ENCODE measurements at places on chromosomes 1 and 21.

DNA sequence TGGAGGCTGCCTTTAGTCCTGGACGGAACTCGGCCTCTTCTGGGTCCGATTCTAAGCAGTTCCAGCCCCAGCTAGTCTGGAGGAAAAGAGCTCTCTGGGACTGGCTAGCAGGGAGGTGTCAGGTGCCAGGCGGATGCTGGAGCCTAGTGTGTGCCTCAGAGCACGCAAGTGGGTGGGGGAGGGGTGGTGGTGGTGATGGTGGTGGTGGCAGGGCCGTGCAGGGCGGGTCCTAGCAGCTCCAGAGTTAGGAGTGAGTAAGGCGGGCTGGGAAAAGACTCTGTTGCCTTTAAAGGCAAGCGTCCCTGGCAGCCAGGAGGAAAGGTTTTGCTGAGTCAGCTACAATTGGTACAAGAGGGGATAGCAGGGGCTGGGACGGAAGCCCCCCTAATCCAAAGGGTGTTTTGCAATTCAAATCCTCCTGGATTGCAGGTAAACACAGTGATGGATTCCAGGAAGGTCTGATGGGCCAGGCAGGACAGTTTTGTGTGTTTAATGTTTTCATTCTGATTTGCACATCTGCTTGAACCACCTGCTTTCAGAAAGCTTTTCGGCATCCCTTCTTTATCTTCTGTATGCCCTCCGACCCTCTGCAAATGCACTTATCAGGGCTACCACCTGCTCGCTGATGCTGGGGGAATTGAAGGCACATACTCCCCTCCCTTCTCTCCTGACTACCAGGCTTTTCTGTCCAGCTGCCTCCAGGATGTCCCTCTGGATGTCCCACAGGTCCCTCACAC lies 4.1 kb upstream of the SLC2A1 start:
- no peak for DNase-seq

DNA sequence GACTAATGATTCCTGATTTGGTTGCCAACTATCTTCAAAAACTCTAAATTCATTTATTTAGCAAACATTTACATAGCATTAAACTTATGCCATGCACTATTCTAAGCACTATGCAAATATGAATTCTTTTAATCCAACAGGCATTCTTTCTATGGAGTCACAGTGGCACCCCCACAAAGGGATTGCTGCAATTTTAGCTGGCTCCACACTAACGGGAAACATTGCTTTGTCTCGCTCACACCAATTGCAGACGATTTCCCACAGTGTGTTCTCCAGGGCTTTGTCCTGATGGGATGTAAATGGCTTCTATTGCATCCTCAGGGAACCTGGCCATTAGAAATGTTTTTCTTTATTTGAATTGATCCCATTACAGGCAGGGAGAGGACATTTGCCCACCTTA lies 259.1 kb downstream of the BARHL2 start:
- DNase-seq: no peak

DNA sequence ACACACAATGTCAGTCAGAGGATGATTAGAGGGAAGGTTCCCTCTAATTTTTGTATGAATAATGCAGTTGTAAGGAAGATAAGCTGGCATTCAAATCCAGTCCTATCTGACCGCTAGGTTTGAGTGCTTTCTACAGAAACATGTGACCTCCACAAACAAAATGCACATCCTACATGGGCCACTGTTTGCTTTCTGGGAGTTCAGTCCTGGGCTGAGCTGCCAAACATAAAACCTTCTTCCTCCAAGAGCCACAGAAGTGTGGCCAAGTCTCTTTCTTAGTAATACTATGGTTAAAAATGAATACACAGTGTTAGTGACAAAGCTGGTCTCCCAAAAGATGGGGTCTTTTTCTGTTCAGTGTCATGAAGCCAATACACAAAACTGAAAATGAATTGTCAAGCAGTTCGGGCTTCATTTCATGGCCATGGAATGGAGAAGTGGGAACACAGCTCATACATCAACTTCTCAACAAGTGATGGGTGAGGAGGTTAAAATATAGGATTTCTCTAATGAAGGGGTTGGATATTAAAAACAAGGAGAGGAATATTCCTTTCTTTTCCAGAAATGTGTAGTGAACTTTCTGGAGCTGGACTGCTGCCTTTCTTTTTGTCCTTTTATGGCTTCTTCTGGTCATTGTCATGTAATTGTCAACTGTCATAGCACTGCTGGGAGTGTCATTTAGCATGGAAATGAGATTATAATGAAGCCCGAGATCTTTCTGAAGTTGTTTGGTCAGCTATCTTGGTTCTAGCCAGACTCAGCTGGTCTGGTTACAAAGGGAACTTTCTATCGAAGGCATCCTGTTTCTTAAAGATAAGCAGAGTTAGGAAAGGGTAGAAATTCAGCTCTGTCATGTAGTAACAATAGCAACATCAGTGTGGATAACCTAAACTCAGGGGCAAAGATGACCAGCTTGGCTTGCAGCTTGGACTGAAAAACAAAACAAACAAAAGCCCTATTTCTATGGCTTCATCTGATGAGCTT lies 135.1 kb downstream of the CHD1L start:
- DNase-seq: no peak

DNA sequence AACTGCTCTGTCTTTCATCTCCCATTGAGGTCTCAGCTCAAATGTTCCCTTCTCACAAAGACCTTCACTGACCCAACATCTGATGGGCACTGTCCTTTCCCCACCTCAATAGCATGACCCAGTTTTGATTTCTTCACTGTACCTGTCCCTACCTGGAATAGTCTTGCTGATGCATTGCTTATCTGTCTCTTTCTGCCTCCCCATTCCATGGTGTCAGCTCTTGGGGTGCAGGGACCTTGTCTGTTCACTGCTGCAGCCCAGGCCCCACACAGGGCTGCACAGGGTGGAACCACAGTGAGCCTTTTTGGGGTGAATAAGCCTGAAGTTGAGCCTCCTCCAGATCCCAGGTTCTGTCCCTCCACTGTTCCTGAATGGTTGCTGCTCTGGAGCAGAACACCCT lies 414.9 kb downstream of the PTPRU start:
- DNase-seq: no peak

DNA sequence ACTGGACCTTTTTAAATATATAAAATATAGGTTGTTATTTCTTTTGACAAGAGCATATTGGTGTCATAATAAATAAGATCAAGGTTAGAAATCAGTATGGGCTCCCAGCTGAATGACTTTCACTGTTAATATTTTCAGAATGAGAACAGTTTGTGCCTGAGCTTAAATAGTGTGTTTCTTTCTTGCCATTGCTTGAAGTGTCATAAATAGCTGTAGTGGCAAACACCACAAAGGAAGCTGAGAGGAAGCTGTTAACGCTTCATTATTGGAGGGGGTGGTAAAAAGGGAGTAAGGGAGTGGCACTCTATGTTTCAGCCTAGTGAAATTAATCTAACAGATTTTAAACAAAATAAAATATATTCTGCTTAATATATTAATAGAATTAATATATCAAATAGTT lies 1089.8 kb upstream of the NCAM2 start:
- DNase-seq: no peak

DNA sequence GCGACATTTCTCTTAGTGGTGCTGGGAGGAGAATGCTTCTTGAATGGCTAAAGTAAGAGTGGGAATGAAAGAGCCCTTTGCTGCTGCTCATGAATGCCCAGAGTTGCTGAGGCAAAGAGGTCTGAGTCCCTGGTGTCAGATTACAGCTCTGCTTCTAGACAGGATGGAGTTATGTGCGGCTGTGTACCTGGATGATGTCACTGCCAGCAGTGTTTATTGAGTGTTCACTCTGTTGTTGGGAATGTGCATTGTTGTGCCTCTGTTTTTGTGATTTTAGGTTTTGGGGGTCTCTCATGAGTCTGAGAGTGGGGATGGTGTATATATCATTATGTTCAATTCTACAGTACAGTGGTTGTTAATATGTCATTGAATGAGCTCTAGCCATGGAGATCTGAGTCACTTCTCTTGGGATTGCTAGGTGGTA lies 2.7 kb downstream of the CDC14A start:
- DNase-seq: no peak

GRCh38 chr1:180672105-180672504 lies 40.3 kb downstream of the XPR1 start:
- no peak for DNase-seq

- DNase-seq: no peak
Observed at GRCh38 chr1:168613691-168614231, 37.4 kb downstream of the XCL1 start.

Data from DND-41 (cell line).